ENCODE measurements at places on chromosomes 7 and 10. TPM values are rescaled to one million over a fixed set of nuclear protein-coding genes. Genes with fewer than 3 reads are reported as not detected.

GDF2 gene
- total RNA-seq, result not detected

C10orf62 gene
- 1.5 TPM for total RNA-seq

NUDT13 gene
- 0.78 TPM for total RNA-seq

- no peak for DNase-seq
Measured at GRCh38 chr7:116257156-116257555, 46.8 kb downstream of the TES start.

- DNase-seq, result no peak
Measured at GRCh38 chr10:96683065-96683464, 37.2 kb downstream of the PIK3AP1 start.

- no peak for DNase-seq
Measured at GRCh38 chr7:44439926-44440325, 50.5 kb downstream of the NUDCD3 start.

GRCh38 chr10:113266147-113266546, 286.7 kb upstream of the HABP2 start:
- DNase-seq, result no peak

DNA sequence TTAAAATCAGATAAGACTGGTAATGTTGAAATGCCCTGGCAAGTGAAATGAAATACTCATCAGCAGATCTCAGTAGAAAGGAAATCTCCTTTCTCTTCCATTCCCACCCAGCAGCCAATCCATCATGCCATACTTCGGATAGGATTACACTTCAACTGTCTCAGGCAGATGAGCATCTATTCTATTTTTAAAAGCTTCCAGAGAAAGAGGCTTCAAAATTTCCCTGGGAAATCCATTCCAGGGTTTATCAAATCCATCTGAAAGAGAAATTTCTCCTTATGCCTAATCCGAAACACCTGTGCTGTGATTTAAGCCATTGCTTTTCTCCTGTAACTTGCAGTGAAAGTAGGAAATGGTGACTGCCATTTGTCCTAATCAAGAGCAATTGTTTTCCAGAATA, 60.4 kb upstream of the RAPGEF5 start:
- no peak for DNase-seq

All from Calu3 (cell line).